Stimulated activated CD8-positive, alpha-beta memory T cell treated with anti-CD3 and anti-CD28 coated beads, Interleukin-12 subunit alpha, Interleukin-12 subunit beta, amount 100 ng/mL, for 1 hour (primary cell): ENCODE measurements at places on chromosomes 1 and 21.

- no peak for DNase-seq
These were observed 27.4 kb downstream of the RABIF start for GRCh38 chr1:202861420-202862132.

DNA sequence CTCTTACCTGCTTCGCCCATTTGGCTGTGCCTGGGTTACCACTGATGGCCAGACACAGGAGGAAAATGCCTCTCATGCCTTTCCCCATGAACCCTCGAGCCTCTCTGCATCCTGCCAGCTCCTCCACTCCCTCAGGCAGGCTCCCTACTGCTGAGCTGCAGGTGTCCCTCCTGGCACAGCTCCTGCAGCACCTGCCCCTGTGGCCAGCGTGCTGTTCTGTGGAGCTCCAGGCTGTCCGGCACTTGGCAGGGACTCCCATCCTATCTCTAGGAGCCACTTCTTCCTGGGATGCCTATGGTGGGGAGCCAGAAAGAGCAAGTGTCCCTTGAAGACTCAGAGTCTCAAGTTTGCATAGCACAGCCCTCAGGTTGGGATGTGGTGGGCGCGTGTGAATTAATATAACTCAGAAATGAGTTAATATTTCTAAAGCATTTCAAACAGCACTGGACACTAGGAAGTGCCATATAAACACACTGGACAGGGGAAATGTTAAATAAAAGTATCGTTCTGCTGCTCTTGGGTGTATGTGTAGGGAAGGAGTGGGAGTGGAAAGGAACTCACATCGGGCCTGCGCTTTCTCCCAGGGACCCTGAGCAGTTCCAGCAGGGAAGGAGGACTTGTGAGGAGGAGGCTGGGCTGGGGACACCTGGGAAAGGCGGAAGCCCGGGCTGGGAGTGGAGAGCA, 2.7 kb downstream of the LRRC71 start:
- no peak for DNase-seq

DNA sequence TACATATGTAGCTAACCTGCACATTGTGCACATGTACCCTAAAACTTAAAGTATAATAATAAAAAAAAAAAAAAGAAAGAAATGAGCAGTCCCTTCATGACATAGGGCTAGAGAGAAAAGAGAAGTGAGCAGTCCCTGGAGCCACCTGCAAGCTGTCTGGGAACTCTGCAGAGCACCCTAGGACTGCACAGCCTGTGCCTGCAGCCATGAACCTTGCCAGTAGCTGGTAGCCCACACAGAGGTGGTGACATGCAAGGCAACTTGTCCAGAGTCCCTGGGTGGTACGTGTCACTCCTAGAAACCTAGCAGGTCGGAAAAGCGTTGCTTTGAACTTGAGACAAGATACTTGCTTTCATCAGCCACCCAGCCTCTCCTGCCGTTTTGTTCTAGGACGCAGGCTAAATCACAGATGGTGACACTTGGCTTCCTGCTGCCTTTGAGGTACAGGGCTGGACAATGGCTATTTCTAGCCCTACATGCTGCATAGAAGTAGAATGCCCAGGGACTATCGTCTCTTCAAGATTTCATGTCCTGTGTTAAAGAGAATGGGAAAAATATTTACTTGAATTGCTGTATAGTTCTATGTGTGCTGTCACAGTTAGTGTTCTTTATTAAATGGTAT, 260.9 kb downstream of the LTN1 start:
- no peak for DNase-seq

DNA sequence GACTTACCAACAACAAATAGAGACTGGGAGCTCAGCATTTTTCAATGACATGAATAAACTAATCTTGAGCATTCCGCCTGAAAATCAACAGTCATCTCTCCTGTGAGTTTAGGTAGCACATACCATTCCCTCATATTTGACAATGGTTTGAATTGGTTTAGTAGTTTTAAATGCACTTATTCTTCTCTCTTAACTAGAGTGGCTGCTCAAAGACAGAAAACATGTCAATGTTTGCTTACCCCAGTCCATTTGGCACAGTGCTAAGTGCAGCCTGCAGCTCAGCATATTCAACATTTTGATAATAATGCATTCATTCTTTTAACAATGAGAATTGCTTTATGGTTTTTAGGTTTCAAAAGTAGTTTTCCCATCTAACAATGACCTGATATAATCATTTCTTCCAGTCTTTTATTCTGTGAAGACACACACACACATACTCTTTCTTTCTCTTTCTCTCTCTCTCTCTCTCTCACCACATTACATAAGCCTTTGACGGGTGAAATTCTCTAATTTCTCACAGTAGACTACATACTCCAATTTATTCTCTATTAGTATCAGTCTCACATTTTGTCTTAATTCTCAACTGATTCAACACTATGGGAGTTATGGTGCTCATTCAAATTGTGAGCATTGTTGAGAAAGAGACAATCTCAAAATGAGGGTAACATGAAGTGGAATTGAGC, 432.3 kb downstream of the LRRIQ3 start:
- DNase-seq = no peak

DNA sequence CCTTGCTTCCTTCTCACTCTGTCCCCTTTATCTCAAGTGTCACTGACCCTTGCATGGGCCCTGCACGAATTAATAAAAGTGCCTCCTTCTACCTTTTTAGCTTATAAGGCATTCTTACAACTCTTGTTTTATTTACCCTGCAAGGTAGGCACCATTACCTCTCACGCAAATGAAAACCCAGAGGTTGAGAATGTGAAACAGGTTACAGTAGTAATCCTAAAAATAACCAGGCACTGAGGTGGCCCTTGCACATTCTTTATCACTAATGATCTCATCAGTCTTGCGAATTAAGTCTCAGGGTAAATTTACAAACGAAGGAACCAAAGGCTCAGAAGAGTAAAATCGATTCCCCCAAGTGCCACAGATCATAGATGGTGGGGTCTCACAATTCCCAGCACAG, 3.7 kb downstream of the GLIS1 start:
- no peak for DNase-seq

DNA sequence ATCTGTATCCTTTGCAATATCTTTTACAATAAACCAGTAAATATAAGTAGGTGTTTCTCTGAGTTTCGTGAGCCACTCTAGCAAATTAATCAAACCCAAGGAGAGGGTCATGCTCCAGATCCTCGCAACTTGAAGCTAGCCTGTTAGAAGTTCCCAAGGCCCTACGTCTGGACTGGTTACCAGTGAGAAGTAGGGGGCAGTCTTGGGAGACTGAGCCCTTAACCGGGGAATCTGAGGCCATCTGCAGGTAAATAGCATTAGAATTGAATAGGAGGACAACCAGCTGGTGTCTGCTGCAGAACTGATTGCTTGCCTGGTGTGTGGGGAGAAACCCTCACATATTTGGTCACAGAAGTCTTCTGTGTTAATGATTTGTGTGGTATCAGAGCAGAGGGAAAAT, 190.5 kb downstream of the RYR2 start:
- no peak for DNase-seq

DNA sequence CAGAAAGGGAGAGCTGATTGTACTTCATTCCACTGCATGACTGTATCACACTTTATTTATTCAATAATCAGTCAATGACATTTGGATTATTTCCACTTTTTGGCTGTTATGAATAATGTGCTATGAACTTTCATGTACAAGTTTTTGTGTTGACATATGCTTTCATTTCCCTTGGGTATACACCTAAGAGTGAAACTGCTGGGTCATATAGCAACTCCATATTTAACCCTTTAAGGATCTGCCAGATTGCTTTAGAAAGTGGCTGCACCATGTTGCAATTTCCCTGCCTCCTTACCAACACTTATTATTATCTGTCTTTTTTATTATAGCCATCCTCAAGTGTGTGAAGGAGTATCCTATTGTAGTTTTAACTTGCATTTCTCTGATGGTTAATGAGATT, 108.8 kb upstream of the KCNK1 start:
- no peak for DNase-seq

GRCh38 chr1:93707956-93708355, 26.3 kb upstream of the BCAR3 start:
- no peak for DNase-seq

- DNase-seq = no peak
These were observed 149.3 kb downstream of the ADGRL2 start for GRCh38 chr1:81950037-81950436.

DNA sequence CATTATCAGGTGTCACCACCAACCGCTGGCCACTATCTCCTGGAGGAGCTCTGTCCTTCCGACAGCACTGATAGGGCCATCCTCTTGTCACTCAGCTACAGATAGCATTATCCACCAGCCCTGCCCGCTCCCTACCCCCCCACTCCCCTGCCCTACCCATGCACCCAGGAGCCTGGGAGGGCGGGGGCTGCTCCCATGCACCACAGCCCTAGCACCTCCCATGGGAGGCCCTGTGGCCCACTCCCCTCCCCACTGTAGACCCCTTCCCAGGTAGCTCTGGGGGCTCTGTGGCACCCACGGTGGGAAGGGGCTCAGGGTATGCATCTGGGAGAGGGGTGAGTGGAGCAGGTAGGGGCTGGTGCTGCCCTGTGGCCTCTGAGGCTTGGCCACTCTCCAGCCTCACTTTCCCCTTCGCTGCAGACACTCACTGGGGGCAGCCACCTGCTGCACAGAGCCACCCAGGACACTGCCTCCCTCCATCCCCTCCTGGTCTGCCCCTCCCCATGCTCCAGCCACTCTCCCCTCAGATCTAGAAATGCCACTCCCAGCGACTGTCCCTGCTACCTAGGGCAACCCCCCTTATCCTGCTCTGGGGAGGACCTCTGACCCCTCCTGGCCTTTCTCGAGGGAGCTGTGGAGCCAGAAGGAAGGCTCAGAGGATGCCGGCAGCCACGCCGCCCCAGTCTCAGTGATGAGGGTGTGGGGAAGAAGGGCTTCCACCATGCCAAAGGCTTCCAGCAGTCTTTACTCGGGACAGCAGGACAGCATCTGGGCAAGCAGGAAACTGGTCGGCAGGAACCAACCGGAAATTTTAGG, 58.5 kb downstream of the WNT9A start:
- no peak for DNase-seq

DNA sequence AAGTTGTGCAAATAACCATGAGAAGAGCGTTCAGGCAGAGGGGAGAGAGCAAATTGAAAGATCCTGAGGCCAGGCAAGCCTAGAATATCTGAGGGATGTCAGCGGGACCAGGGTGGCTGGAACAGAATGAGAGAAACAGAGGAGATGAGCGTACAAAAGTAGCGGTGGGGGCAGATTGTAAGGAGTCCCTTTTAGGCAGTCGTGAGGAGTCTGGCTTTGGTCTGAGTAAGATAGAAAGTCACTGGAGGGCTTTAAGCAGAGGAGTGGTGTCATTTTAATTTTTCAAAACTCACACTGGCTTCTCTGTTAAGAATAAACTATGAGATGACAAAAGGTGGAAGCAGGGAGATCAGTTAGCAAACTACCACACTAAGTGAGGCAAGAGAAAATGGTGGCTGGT, 24.2 kb downstream of the ATP5PF start:
- DNase-seq = no peak

DNA sequence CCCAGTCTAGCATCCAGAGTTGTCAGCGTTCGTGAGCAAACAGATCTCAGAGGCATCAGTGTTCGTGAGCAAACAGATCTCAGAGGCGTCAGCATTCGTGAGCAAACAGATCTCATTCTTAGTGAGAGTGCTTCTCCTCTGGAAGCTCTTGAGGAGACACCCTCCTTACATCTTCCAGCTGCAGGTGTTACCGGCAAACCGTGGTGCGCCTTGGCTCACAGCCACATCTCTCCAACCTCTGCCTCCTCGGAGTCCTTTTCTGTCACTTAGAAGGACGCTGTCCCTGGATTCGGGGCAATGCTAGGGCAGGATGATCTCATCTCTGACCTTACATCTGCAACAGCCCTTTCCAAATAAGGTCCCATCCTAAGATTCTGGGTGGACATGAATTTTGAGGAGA, 14.6 kb upstream of the UMODL1 start:
- DNase-seq = no peak

- DNase-seq = no peak
These were observed 92.3 kb downstream of the ST6GALNAC5 start for GRCh38 chr1:76959556-76959955.

GRCh38 chr1:207752456-207752998, 673 bp downstream of the CD46 start:
- DNase-seq = no peak

- no peak for DNase-seq
These were observed 31.9 kb upstream of the COL6A2 start for GRCh38 chr21:46065914-46066551.

DNA sequence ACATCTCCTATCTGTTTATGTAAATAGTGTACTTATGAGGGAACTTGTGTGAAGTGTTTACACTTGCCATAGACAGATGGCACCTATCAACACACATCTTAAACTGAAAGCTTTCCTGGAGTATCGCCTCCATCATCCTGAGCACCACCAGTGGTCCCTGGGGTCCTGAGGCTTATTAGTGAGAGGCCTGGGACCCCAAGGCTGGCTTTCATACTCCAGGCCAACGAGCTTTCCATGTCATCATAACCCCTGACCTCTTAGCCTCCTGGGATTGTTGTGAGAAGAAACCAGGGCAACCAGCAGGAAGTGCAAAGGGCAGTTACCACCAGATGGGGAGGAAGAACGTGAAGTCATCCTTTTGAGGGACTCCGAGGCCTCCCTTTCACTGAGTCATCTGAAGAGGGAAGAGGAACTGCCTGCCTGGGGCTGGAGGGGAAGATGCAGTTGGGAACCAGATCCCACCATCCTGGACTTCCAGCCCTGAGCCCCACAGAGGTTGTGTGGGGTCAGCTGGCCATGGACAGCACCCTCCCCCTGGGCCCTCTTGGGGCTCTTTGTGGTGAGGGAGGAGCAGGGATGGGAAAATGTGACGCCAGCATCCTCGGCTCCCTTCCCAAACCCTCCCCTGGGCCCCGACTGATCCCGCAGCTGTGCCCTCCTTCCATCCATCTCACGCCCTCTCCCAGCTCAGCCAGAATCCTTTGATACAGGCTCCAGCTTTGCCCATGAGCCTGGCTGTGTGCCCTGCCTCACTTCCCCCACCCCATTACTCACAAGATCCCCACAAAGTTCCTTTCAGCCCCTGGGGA, 5.8 kb downstream of the INKA2 start:
- no peak for DNase-seq

DNA sequence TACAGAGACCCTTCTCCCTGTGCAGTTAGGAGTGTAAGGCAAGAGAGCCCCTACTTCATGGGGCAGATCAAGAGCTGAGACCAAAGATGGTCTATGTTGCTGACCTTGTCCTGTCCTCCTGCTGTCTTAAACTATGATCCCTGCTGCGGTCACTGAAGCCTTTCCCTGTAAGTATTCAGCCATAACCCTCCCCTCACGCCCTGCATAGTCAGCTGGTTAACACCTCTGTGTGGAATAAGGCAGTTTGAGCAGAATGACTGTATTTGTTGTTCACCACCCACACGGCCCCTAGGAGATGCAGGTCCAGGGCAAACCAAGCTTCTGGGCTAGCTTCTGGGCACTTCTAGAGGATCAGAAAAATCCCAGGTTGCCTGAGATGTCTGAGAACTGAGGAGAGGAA, 356 bp downstream of the TSPAN1 start:
- DNase-seq = no peak

- DNase-seq = no peak
These were observed 16.4 kb upstream of the ZNF281 start for GRCh38 chr1:200426196-200426595.
